ENCODE measurements at places on chromosomes 2 and 18.

GRCh38 chr18:21452796-21453510 is 147.6 kb downstream of the ESCO1 start:
- DNase-seq, result no peak

DNA sequence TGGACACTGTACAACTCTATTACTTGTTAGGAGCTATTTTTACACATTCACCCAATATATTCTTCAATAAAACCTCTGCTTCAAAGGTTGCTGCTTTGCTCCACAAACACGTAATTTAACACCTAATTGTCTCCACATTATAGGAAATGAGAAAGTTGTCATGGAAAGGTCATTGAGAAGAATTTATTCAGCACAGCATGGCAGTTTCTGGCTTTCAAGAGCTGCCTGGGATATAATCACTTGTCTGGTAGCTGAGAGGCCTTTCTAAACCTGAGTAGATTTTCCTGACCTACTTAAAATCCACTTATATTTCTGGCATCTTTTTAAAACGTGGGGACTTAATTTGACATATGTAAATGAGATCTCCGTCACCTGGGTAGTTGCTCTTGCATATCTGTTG is 216.1 kb downstream of the ZNF804A start:
- DNase-seq, result no peak

DNA sequence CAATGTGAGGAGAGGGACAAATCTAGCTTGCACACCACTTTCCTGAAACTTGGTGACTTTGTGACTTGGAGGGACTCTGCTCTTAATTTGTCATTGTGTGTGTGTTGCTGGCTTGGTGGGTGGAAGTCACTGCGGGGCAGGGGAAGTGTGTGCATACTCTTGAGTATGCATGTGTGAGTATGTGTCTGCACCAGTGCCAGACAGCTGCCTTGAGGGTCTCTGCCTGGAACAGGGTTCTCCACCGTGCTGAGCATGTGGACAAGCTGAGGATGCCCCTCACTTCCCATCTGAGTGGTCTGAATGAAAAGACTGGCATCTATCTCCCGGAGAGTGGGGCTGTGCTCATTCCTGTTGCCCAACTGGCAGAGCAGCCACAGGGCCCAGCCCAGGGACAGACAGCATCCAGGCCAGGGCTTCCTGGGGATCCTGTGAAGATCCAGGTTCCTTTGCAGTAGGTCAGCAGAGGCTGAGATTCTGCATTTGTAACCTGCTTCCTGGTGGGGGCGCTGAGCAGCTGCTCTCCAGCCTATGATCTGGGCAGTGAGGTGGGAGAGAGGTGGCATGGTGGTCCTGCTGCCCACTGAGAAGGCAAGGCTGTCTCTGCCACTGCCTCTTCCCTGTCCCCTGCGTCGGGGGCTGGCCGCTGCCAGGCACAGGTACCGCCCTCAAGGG is 138.9 kb upstream of the HAAO start:
- no peak for DNase-seq

DNA sequence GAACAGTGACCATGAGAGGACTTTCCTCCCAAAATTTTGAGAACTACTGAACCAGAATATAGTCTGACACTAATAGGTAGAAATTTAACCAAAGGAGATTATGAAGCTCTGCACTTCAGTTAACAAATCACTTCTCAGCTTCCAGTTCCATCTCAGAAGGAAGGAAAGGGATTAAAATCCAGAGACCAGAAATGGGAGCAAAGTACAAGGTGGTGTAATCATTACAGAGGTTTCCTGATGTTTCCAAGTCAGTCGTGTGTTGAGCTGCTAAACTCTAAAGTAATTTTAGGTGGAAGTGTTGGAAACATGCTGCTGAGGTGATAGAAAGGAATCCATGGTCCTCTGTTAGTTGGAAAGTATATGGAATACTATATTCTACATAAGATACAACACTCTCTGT is 10.8 kb downstream of the TYMS start:
- DNase-seq, result no peak

DNA sequence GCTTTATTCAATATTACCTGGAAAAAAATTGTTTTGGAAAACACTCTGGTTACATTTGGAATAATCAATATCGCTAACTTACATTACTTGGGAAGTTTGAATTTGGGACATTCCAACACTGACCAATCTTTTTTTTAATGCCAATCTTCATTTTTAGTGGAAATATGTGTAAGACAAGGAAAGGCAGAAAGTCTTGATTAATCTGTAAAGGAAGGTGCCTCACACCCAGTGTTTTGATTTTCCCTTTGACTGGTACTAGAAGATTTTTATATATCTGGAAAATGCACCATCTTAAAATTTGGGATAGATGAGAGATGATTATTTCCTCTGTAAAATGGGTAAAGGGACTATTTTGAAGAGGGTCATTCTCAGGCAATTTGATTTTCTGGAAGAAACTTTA is 879.2 kb upstream of the ZEB2 start:
- DNase-seq, result no peak

GRCh38 chr2:78118037-78118436 is 595.9 kb upstream of the LRRTM4 start:
- no peak for DNase-seq

DNA sequence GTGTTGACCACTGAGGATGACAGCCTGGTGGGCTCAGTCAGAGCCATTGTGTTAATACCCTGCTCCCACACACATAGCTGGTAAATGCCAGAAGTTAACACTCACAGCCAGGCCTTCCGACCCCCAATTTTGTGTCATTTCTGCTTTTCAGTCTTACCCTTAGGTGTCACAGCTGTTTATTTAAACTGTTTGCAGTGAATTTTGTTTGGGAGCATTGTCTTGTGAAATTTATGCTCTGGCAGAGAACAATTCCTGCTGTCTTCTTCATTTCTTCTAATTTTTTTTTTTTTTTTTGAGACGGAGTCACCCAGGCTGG is 8.2 kb downstream of the LPIN1 start:
- DNase-seq, result no peak

- DNase-seq, result no peak
Measured at GRCh38 chr2:74177696-74178095, 983 bp downstream of the MOB1A start.

DNA sequence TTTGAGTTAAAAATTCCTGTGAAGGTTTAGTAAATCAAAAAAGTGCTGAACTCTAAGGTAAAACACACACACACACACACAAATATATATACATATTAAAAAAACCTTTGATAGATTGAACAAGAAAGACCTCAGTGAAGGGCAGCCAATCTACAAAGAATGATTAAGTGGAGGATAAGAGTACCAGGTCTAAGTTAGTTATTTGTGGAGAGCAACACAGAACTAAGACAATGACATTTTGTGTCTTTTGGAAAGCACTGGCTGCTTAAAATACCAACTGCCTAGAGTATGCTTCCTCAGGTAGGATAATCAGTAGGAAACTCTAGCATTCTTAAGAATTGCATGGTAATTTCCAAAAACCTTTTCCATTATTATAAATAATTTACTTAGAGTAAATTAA is 481.4 kb upstream of the SYT4 start:
- DNase-seq, result no peak

DNA sequence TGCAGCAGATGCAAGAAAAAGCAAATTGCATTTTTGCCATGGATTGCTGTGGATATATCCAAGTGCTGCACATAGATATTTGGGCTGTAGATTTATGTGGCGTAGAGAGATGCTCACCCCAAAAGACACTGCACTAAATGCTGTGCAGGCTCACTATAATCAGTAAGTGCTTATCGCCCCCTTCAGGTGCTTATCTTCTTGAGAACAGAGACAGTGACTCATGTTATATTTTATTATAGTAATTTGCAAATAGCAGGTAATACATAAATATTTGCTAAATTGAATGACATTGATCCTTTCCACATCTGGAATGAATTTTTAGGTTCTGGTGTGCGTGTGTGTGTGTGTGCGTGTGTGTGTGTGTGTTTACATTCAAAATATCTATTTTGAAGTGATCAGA is 36.8 kb upstream of the PLEKHM3 start:
- no peak for DNase-seq

- no peak for DNase-seq
Measured at GRCh38 chr2:95333888-95334338, 36.8 kb downstream of the KCNIP3 start.

- no peak for DNase-seq
Measured at GRCh38 chr2:35783723-35784122, 571.9 kb upstream of the CRIM1 start.

- DNase-seq, result no peak
Measured at GRCh38 chr2:159922563-159922962, 124.6 kb upstream of the CD302 start.

- no peak for DNase-seq
Measured at GRCh38 chr2:132978840-132979239, 308.8 kb upstream of the LYPD1 start.

- no peak for DNase-seq
Measured at GRCh38 chr18:48514786-48515185, 24.0 kb upstream of the CTIF start.

DNA sequence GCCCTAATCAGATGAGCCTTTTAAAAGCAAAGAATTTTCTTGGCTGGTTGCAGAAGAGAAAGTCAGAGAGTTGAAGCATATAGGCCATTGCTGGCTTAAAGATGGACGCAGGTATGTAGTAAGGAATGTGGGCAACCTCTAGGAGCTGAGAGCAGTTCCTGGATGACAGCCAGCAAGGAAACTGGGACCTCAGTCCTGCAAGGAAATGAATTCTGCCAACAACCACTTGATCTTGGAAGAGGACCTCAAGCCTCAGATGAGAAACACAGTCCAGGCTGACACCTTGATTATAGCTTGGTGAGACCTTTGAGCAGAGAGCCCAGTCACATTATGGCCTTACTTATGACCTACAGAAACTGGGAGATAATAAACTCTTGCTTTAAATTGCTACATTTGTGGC is 15.7 kb downstream of the PHOSPHO2 start:
- no peak for DNase-seq

- no peak for DNase-seq
Measured at GRCh38 chr18:47969816-47970215, 39.4 kb upstream of the SMAD2 start.

GRCh38 chr2:13115643-13116042 is 398.9 kb downstream of the TRIB2 start:
- no peak for DNase-seq

GRCh38 chr18:65039578-65039977 is 711.2 kb upstream of the CDH7 start:
- DNase-seq, result no peak

- no peak for DNase-seq
Measured at GRCh38 chr2:46490521-46491141, 11.3 kb downstream of the TMEM247 start.

- no peak for DNase-seq
Measured at GRCh38 chr2:573805-574392, 103.3 kb downstream of the TMEM18 start.

DNA sequence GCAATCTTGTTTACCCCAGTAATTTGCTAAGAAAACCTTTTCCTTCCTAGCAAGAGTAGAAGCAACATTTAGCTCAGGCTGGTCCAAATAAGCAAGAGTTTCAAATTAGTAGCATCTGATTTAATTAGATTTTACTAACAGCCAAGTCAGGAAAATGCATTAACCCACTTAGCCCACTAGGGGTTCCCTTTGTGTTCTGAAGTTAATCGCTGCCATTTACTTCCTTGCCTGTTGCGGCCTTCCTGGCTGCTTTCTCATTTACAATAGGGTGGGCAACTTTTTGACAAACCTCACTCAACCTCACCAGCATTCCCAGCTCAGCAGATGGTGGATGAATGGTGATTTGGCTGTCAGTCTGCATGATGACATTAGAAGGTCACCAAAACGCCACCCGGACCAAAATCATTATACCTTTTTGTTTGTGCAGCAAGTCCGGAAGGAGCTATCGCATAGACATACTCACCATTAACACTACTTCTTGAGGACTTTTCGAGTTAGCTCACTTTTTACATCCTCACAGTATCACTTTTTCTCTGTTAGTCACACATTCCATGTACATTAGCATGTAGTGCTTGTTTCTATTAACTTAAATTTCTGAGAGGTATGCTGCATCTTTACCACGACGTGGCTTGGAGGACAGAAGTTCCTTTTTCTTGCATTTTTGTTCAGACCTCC is 101.5 kb upstream of the SETBP1 start:
- DNase-seq, result no peak

GRCh38 chr2:214481204-214481603 is 70.3 kb downstream of the VWC2L start:
- DNase-seq, result no peak

DNA sequence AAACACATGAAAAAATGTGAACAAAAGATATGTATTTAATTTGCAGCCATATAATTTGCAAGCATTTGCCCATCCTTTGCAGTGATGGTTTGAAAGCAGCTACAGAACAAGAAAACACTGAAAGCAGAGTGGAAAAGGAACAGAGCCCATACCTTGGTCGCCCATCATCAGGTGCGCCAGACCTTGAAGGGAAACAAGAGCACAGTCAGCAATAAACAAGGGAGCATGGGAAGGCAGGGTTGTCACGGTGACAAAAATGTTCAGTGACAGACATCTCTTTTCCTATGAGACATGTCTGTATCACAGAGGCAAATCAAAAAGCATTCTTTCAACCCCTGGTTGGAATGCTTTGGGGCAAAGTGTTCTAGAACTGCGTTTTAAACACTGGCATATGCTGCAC is 109.4 kb downstream of the NRXN1 start:
- DNase-seq, result no peak

- no peak for DNase-seq
Measured at GRCh38 chr2:147456779-147457178, 388.1 kb upstream of the ACVR2A start.

- no peak for DNase-seq
Measured at GRCh38 chr2:25085761-25086560, 44.1 kb downstream of the EFR3B start.

GRCh38 chr2:189542145-189542882 is 38.3 kb downstream of the SLC40A1 start:
- no peak for DNase-seq

DNA sequence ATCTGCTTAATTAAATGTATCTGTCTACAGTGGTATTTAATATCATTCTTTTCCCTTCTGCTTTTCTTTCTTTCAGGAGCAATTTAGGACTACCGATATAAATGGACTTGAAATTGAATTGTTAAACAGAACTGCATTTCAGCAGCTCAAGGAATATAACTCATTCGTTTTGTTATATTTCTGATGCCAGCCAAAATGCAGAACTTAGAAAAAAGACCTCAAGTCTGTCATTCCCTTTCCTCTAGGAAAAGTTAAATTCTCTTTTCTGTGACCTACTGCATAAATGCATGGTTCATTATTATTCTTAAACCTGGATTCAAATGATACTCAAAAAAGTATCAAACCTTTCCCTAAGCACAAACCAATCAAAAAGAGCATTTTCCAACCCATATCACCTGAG is 21.4 kb downstream of the FTCDNL1 start:
- DNase-seq, result no peak

GRCh38 chr2:181074457-181074856 is 94.1 kb downstream of the UBE2E3 start:
- no peak for DNase-seq

GRCh38 chr2:203732953-203733510 is 26.6 kb downstream of the CD28 start:
- no peak for DNase-seq

GRCh38 chr2:88443353-88443938 is 9.0 kb downstream of the FOXI3 start:
- no peak for DNase-seq

GRCh38 chr2:220575963-220576362 is 948.5 kb downstream of the SLC4A3 start:
- no peak for DNase-seq

- DNase-seq, result peak; percentile 34
Measured at GRCh38 chr2:23526114-23526513, 141.1 kb downstream of the KLHL29 start.

GRCh38 chr2:195632856-195633572 is 24.0 kb upstream of the SLC39A10 start:
- no peak for DNase-seq
